ENCODE measurements at places on chromosomes 1 and 21.
A peak's percentile ranks its signal among the peaks of the same experiment; 100 is the strongest.

DNA sequence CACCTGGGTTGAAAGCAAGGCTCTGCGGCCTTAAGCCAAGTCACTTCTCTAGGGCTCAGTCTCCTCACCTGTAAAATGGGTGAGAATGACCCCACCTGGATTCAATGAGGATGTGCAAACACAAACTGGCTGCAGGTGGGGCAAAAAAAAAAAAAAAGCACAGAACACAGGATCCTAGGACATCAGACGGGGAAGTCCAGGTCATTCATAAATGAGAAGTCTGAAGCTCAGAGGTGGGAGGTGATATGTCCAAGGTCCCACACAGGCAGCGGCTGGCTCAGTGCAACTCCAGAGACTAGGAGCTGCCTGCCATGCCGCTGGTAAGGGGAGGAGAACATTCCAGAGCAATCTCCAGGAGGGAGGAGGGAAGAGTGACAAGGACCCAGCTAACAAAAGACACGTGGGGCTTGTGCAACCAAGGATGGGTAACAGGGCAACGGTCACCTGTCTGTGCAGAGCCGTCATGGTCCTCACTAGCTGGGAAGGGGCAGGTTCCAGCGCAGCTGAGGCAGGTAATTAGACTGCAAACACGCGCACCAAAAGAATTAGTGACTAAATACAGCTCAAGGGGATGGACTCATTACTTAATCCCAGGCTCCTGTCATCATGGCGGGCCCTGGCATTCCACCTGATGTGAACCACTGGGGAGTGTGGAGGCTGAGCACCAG is 19.5 kb downstream of the IFFO2 start:
- H3K4me3 ChIP-seq = no peak overlapping the region
- no peak overlapping the region for H3K27ac ChIP-seq
- no peak for DNase-seq
- H3K4me1 ChIP-seq = peaks cover 43% of the 10 kb centered on the region
- no peaks in the 10 kb centered on the region for H3K36me3 ChIP-seq

GRCh38 chr21:15015622-15016471 is 49.0 kb downstream of the NRIP1 start:
- no peak overlapping the region for H3K4me3 ChIP-seq
- DNase-seq = no peak
- H3K36me3 ChIP-seq = no peaks in the 10 kb centered on the region
- H3K4me1 ChIP-seq = no peaks in the 10 kb centered on the region
- H3K27ac ChIP-seq = no peak overlapping the region

DNA sequence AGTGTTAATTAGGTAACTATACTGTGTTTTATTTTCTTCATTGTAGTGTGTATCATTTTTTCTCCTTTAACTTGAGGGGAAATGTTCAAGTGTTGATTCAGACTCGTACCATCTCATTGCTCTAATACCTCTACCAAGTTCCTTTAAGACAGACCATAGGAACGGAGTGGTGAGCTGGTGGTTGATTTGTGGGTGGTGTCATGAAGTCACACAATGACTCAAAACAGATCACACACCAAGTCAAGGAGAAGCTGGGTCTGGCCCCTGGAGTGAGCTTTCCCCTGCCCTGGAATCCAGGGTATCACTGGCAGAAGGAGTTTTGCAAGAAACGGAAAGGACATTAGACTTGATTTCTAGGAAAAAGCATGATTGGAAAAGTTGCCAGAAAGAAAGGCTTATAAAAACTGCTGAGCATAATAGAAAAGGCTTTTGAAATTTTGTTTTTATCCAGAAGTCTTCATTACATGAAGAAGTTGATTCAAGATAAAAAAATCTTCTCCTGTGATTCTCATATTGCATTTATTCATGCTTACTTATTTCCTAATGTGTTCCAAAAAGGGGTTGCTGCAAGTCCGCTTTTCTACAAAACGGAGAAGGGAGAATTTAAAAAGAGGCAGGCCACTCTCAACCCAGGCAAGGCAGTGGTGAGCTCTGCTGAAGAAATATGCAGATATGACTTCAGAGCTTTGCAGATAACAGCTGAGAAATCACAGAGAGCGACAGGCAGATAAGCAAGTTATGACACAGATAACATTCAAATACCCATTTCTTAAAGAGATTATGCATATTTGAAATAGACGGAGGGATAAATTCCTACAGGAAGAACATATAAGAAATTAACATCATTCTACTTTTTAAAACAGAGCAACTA is 79.7 kb downstream of the TBX19 start:
- H3K27ac ChIP-seq = no peak overlapping the region
- no peak overlapping the region for H3K4me3 ChIP-seq
- peaks cover 16% of the 10 kb centered on the region for H3K4me1 ChIP-seq
- peak; percentile 46 for DNase-seq

DNA sequence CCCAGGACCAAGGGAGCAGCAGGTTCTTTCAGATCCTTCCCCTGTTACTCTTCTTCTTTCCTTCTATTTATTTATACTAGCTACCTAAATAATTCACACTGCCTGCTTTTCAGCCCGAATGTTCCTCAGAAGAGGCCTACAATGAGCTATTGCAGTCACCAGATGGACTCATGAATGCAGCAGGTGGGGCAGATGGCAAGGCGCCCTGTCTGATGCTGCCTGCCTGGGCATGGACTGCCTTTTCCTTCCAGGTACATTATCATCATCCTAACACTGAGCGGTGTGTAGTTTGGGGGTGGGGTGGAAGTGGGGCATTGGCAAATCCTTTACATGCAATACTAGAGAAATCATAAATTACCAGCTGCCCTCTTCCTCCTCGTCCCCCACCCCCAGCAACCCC is 17.6 kb downstream of the ESRRG start:
- no peak for DNase-seq
- H3K27me3 ChIP-seq = no peaks in the 10 kb centered on the region
- no peak overlapping the region for H3K27ac ChIP-seq
- H3K36me3 ChIP-seq = no peaks in the 10 kb centered on the region
- H3K4me3 ChIP-seq = no peak overlapping the region
- H3K4me1 ChIP-seq = no peaks in the 10 kb centered on the region

GRCh38 chr1:30768159-30768829 is 10.7 kb upstream of the LAPTM5 start:
- DNase-seq = no peak
- no peak overlapping the region for H3K27ac ChIP-seq
- no peak overlapping the region for H3K4me3 ChIP-seq

DNA sequence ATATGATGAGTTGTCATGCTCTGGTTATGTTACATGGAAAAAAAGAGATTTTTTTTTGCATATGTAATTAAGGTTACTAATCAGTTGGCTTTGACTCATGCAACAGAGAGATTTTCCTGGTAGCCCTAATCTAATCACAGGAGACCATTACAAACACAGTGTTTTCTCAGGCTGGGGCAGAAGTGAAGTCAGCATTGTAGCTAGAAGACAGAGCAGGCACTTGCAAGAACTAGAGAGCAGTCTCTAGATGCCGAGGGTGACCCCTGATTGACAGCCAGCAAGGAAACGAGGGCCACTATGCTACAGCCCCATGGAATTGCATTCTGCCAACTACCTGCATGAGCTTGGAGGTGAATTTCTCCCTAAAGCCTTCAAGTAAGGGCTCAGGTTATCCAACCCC is 151.3 kb downstream of the RUNX1 start:
- no peak overlapping the region for H3K27ac ChIP-seq
- H3K27me3 ChIP-seq = peaks cover 25% of the 10 kb centered on the region
- H3K4me3 ChIP-seq = no peak overlapping the region
- H3K36me3 ChIP-seq = no peaks in the 10 kb centered on the region

- peak; percentile 40 for DNase-seq
- H3K27me3 ChIP-seq = no peaks in the 10 kb centered on the region
- H3K36me3 ChIP-seq = no peaks in the 10 kb centered on the region
- peak within 1 kb of the TSS; percentile 95 for H3K27ac ChIP-seq
- H3K4me1 ChIP-seq = peaks cover 3% of the 10 kb centered on the region
These were observed at the start of gene TNNT2 for GRCh38 chr1:201377611-201378092. TNNT2 (minus strand) TSS chr1:201377680; CDS start chr1:201373254, 4,426 bp downstream.

DNA sequence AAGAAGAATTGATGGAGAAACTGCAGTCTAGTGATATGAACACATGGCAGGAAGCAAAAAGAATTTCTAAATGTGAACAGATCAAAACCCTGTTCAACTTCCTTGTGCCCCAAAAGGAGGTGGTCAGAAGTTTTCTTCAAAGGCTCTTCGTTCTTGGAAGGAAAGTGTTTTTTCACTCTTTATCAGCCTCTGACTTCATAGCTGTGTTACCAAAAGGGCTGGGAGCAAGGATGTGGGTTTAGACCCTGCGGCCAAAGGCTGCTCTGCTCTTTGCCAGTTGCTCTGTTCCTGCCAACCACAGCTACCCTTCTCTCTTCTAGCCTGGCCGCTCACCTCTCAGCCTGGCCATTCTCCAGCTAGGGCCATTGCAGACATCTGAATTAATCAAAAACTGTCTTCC is 53.8 kb downstream of the PTGER3 start:
- H3K27me3 ChIP-seq = no peaks in the 10 kb centered on the region
- no peak overlapping the region for H3K4me3 ChIP-seq
- H3K36me3 ChIP-seq = no peaks in the 10 kb centered on the region
- no peaks in the 10 kb centered on the region for H3K4me1 ChIP-seq
- H3K27ac ChIP-seq = no peak overlapping the region

- no peaks in the 10 kb centered on the region for H3K27me3 ChIP-seq
These were observed 21.4 kb upstream of the PLEKHG5 start for GRCh38 chr1:6512908-6513280.

DNA sequence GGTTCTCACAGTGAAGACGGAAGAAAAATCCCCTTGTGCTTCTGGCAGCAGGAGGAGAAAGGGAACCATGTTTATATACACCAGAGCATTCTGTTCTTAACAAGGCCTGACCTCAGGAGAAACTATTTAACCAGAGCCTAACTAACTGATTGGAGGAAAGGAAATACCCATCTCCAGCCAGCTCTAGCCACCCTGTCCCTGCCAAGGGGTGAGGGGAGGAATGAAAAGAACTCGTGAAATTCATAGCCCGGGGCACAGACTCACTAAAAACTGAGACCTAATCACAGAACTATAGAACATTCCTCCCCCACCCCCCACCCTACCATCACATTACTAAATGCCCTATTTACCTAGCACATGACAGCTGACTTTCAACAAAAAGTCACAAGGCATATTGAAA is 65.0 kb downstream of the KCNH1 start:
- H3K27ac ChIP-seq = no peak overlapping the region
- DNase-seq = no peak
- no peak overlapping the region for H3K4me3 ChIP-seq
- no peaks in the 10 kb centered on the region for H3K36me3 ChIP-seq
- no peaks in the 10 kb centered on the region for H3K4me1 ChIP-seq

DNA sequence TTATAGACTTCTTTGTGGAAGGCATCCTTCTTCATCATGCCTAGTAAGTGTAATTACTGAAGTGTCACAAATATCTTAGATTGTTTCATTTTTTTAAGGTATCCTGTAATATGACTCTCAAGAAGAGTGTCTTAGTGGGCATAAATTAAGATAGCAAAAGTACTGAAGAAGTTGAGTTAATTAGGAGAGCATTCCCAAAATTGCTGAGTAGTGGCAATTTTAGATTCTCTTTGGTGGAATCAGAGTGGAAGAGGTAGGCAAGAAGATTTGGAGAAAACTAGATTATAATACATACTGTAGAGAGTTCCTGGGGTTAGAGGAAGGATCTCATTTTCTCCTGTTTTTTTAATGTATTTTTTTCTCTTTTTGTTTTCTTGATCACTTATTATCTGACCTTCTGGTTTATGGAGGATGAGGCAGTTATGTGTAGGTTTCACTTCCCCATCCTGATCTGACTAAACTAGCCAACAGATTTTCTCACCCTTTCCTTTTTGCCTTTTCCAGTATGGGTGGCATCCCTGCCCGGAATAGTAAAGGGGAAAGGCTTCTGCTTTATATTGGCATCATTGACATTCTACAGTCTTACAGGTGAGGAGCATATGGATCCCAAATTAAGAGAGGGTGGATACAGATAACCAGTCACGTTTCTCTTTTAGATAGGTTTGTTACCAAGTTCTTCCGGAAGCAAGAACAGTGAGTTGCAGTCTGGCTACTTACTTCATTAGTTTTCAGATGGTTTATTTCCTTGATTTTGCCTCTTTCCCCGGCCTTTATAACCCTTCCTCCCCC is 16.7 kb upstream of the PSMD4 start:
- H3K27ac ChIP-seq = no peak overlapping the region
- H3K4me1 ChIP-seq = no peaks in the 10 kb centered on the region
- no peak for DNase-seq
- peaks cover 47% of the 10 kb centered on the region for H3K36me3 ChIP-seq
- no peaks in the 10 kb centered on the region for H3K27me3 ChIP-seq
- no peak overlapping the region for H3K4me3 ChIP-seq

- H3K27me3 ChIP-seq = no peaks in the 10 kb centered on the region
- no peak for DNase-seq
- no peak overlapping the region for H3K4me3 ChIP-seq
- H3K36me3 ChIP-seq = no peaks in the 10 kb centered on the region
- no peak overlapping the region for H3K27ac ChIP-seq
- no peaks in the 10 kb centered on the region for H3K4me1 ChIP-seq
These were observed 106.0 kb downstream of the NTNG1 start for GRCh38 chr1:107246775-107247345.

GRCh38 chr21:39527067-39527595 is 75.4 kb downstream of the SH3BGR start:
- DNase-seq = no peak
- H3K4me1 ChIP-seq = peaks cover 11% of the 10 kb centered on the region
- no peak overlapping the region for H3K4me3 ChIP-seq
- H3K27me3 ChIP-seq = no peaks in the 10 kb centered on the region
- H3K27ac ChIP-seq = no peak overlapping the region

- H3K4me1 ChIP-seq = peaks cover 13% of the 10 kb centered on the region
- no peak overlapping the region for H3K27ac ChIP-seq
- DNase-seq = no peak
- H3K27me3 ChIP-seq = no peaks in the 10 kb centered on the region
- no peaks in the 10 kb centered on the region for H3K36me3 ChIP-seq
These were observed 8.3 kb upstream of the IGSF5 start for GRCh38 chr21:39736716-39737115.

DNA sequence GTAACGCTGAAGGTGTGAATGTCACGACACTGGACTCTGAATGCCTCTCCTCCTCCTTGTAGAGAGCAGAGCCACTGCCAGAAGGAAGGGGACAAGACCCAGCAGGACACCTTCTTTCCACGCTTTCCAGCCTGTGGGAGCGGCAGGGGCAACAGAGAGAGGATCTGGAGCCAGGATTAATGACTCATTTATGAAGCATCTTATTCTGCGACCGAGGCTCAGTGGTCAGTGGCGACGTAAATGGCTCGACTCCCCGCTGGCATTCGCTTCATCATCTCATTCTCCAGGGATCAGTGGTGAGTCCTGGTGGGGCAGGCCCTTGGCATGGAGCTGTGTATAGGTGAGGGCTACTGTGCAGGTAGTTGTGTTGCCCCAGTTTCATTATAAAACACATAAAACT is 4.6 kb downstream of the SLC37A1 start:
- no peaks in the 10 kb centered on the region for H3K36me3 ChIP-seq
- H3K4me3 ChIP-seq = no peak overlapping the region
- H3K27ac ChIP-seq = no peak overlapping the region
- H3K4me1 ChIP-seq = peaks cover 7% of the 10 kb centered on the region

Data from lung (tissue), 17 donors.